AG04450 (cell line): ENCODE measurements at places on chromosomes 13 and 19.
A peak's percentile ranks its signal among the peaks of the same experiment; 100 is the strongest.

- DNase-seq = no peak
Measured at GRCh38 chr19:10881403-10882107, 10.2 kb downstream of the CARM1 start.

- DNase-seq = no peak
Measured at GRCh38 chr19:45168767-45169351, 8.1 kb upstream of the NKPD1 start.

- DNase-seq = peak; percentile 23
Measured at GRCh38 chr13:65856431-65856830, 1373.7 kb downstream of the PCDH9 start.

DNA sequence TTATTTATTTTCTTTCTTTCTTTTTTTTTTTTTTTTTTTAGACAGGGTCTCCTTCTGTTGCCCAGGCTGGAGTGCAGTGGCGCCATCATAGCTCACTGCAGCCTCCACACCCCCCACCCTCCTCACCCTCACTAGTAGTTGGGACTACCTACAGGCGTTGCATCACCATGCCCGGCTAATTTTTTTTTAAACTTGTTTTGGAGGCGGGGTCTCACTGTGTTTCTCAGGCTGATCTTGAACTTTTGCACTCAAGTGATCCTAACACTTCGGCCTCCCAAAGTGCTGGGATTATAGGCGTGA lies 33.6 kb downstream of the GJA3 start:
- DNase-seq = no peak

DNA sequence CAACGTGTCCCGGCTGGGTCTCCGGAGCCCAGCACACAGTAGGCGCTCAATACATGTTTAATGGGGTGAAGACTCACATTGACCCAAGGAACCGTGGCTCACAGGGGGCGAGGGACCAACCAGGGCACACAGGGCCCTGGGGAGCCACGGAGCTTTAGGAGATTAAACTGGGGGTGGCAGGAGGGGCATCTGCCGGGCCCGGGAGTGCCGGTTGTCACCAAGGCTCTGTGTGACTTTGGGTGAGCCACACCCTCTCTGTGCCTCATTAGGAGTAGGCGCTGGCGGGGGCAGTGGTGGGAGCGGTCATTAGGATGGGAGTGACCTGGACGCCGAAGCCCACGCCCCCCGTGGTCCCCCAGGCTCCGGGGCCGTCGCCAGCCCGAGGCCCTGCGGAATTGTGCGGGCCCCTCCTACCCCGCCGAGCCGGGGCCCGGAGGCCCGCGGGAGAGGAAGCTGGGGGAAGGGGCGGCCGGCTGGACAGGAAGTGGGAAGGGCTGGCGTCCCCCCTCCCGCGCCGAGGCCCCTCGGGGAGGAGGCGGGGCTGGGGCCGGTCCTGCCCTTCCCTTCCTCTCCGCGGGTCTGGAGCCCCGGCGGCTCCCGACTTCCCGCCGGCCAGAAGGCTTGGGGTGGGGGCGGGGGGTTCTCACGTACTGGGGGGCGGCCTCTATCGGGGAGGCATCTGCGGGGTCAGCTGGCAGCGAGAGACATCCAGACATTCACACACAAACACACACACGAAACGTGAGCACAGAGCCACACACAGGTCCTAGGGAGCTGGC lies 1.8 kb upstream of the SSBP4 start:
- no peak for DNase-seq

DNA sequence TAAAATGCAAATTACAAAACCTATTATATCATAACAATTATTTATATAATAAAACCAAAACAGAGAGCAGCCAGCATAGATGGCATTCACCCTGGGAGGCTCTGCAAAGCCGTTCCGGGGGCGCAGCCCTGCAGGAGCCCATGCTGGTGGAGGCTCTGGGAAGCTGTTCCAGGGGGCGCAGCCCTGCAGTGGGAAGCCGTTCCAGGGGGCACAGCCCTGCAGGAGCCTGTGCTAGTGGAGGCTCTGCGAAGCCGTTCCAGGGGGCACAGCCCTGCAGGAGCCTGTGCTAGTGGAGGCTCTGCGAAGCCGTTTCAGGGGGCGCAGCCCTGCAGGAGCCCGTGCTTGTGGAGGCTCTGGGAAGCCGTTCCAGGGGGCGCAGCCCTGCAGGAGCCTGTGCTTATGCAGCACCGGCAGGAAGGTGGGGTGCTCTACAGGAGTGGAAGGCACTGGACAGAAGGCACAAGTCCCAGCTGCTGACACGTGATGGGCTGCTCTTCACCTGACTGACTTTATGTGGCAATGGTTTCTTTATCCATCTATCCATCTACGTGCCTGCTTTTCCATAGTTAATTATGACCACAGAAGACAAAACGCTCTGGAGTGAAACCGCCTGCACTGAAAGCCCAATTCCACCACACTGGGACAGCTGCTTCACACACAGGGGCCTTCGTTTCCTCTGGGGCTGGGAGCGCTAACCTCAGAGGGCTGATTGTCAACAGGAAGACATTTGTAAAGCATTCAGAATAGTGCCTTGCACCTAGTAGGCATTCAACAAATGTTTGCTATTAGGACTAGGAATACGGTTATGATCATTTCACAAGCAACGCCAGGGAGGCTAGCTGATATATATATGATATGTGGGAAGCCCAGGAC lies 23.7 kb downstream of the PCID2 start:
- no peak for DNase-seq

DNA sequence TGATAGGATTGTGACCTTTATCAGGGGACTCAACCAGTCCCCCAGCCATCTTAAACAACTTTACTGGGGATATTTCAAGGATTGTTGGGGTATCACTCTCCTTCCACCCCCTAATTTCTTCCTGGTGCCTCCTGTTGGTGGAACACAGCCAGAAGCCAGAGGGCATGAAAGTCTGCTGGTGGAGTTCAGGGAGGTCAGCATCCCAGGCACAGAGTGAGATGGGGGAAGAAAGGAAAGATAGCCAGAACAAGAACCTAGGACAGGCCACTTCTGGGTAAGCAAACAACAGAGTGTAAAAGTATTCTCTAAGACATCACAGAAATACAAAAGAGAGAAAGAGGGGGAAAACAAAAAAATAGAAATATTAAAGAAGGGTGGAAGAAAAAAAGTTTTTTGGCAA lies 101.8 kb downstream of the SPRY2 start:
- no peak for DNase-seq

GRCh38 chr19:56310462-56310861 lies 4.2 kb downstream of the ZSCAN5A start:
- DNase-seq = no peak

GRCh38 chr13:24563087-24563486 lies 50.5 kb upstream of the PARP4 start:
- no peak for DNase-seq

- no peak for DNase-seq
Measured at GRCh38 chr13:42380420-42381164, 108.6 kb downstream of the AKAP11 start.

GRCh38 chr19:37114001-37114400 lies 35.8 kb downstream of the ZNF420 start:
- no peak for DNase-seq

DNA sequence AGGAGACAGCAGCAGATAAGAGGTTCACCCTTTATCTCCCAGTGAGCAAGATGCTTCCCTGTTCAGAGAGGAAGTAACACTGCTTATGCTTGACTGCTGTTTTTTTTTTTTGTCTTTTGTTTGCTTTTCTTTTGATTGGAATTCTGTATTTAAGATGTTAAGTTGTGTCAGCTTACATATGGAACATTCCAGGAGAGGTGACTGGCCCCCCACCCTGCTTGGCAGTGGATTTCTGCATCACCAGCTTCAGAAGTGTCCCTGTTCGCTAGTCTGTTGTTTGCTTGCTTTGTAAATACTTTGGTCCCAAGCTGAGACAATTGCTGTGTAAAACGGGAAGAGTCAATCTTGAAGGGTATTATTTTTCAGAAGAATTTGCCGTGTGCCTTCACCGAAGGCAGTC lies 43.0 kb downstream of the IFT88 start:
- no peak for DNase-seq

DNA sequence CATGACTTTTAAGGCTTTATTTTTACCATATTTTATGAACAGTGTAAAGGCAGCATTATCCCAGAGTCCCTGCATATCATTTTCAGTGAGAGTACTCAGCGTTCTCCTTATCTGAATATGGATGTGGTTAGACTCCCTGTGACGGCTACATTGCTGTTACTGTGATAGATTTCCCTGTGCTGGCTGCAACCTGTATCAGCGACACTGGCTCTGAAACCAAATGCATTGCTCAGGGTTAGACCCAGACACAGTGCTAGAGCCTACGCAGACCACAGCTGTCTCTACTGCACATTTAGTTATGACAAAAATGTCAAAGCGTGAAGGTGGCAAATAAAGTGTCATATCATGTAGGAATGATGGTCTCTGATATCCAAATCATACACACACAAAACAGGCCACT lies 138.0 kb downstream of the ENOX1 start:
- DNase-seq = no peak

DNA sequence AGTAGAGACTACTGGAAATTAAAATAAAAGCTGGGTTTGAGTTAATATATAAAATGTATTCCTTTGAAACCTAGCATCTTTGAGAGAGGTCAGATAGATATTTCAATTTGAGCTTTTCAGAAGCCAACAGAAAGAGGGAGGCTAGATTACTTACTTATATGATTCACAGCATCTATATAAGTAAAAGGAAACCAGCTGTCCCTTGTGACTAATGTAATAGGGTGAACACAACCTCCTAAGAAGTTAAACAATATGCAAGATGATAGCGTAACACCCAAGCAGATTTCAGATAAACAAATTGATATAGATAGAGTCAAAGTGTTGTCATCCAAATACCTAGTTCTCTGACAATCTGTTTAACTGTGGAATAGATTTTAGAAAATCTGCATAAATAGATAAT lies 393.5 kb upstream of the GPC6 start:
- DNase-seq = peak; percentile 11

- no peak for DNase-seq
Measured at GRCh38 chr19:46495786-46496099, at the start of gene PNMA8B. Gene PNMA8B (minus strand): TSS chr19:46495867. CDS start chr19:46495465, 402 bp downstream.

GRCh38 chr13:91813253-91813652 lies 414.8 kb downstream of the GPC5 start:
- no peak for DNase-seq

DNA sequence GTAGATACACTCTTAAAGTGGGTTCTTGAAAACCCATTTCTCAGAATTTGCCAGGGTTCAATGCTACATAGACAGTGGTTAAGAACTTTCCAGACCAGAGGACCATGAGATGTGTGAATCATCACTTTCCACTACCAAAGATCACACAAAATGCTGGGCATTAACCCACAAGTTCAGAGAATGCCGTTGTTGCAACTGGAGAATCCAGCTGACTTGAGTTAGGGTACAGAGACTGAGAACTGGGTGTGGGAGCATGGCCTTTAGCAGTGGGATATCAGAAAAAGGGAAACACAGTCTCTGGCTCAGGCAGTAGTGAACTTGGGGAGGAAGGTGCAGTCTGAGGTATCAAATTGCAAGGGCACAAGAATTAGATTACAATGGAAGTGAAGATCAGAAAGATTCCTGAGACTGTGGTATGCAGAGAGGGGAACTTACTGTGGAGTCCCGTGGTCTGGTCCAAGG lies 51.5 kb upstream of the WDFY2 start:
- DNase-seq = no peak

GRCh38 chr19:52566588-52566987 lies 3.5 kb upstream of the ZNF701 start:
- DNase-seq = peak; percentile 4
